ENCODE measurements at places on chromosomes 2 and 18.

GRCh38 chr2:80530442-80531064 lies 226.0 kb upstream of the LRRTM1 start:
- no peak for DNase-seq

- no peak for DNase-seq
Measured at GRCh38 chr2:240793313-240794177, 26.5 kb downstream of the KIF1A start.

DNA sequence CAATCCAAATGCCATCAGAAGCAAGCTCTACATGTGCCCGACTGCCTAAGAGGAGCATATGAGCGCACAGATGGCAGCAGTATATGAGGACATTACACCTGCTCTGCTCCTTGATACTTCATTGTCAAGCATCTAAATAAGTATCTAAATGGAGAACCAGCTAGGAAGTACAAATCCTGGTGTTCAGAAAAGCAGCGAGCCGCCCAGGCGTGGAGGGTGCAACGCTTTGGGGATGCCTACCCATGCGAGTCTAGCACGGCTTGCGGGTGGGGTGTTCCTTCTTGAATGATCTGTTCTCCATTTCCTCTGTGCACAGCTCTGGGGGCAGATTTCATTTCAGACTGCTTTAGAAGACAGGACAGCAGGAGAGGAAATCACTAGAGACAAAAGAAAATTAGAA lies 63.0 kb upstream of the BCL2L11 start:
- no peak for DNase-seq

- DNase-seq, result no peak
Measured at GRCh38 chr2:223602972-223603371, 811 bp upstream of the SCG2 start.

DNA sequence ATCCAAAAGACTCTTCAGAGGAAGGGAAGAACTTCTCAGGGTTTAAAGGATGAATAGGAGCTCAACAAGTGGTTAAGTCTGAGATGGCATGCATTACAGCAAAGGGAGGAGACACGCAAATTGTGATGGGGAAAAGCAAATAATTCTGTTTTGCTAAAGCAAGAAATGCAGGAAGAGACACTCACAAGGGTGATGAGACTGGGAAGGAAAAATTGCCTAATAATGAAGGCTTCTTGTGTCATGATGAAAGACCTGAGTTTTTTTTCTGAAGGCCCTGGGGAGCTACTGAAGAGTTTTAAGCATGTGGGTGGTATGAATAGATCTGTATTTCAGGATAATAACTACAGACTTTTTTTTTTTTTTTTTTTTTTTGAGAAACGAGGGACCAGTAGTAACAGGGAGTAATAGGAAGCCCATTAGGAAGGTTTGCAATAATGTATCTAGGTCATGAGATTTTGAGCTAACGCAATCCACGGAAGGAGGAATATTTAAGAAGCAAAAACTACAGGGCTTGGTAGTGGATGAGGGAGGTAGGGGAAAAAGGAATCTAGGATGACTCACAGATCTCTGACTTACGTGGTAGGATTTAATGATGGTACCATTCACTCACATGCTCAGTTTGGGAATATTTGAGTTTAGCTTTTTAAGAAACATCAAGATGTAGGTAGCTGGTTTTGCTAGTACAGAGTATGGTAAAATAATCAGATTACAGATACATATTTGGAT lies 16.0 kb upstream of the SERPINB3 start:
- DNase-seq, result no peak

DNA sequence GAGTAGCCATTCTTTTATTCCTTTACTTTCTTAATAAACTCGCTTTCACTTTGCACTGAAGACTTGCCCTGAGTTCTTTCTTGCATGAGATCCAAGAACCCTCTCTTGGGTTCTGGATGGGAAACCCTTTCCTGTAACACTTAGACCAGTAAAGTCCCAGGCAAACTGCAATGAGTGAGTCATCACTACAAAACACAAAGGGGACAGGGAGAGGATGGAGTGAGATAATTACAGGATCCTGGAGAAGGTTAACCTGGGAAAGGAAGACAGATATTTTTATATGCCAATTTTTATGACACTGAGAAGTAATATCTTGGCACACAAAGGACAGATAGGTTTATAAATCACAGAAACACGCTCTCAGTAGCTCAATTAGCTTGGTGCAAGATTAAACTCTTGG lies 48.7 kb downstream of the EHD3 start:
- no peak for DNase-seq
